ENCODE measurements at places on chromosomes 3 and 15. TPM values are rescaled to one million over a fixed set of nuclear protein-coding genes. Genes with fewer than 3 reads are reported as not detected.

Gene CYP1A1
- 3.4 TPM for total RNA-seq

Gene CD200
- not detected for total RNA-seq

Gene HTR3E
- not detected for total RNA-seq

Gene THAP10
- total RNA-seq, result 13.7 TPM

Gene EPHB1
- total RNA-seq, result 0.73 TPM

Gene TMEM212
- total RNA-seq, result not detected

Gene C3orf20
- 0.28 TPM for total RNA-seq

Gene MYLK
- 10.7 TPM for total RNA-seq

Gene AHSG
- 0.24 TPM for total RNA-seq

Gene KNL1
- 19.0 TPM for total RNA-seq

Gene CKMT1B
- total RNA-seq, result 5.4 TPM

Gene CRABP1
- total RNA-seq, result 0.51 TPM

Gene IQCF5
- total RNA-seq, result not detected

Gene UMPS
- total RNA-seq, result 73.0 TPM

Gene RTP3
- not detected for total RNA-seq

Gene ASB14
- total RNA-seq, result 0.40 TPM

Gene RAB6B
- 4.7 TPM for total RNA-seq

Gene ST8SIA2
- not detected for total RNA-seq

Gene ZBTB20
- 28.3 TPM for total RNA-seq

Gene SNRPA1
- 140 TPM for total RNA-seq

Gene RHOA
- total RNA-seq, result 313 TPM

Gene NANOGP8
- total RNA-seq, result not detected

Gene ADGRG7
- 1.4 TPM for total RNA-seq

Gene GOLGA8M
- total RNA-seq, result not detected

Gene TRPM1
- not detected for total RNA-seq

Gene DUOXA2
- not detected for total RNA-seq

Gene TRMT10C
- 29.7 TPM for total RNA-seq

Gene DPPA4
- total RNA-seq, result not detected

Gene MESP2
- total RNA-seq, result not detected

Gene CORO2B
- total RNA-seq, result 0.14 TPM

Gene IGSF10
- 0.24 TPM for total RNA-seq

Gene ZNF717
- 15.6 TPM for total RNA-seq

Gene UTS2B
- total RNA-seq, result 1.5 TPM

Gene ABI3BP
- total RNA-seq, result 5.2 TPM

Gene CSK
- total RNA-seq, result 85.1 TPM

Gene ADCY5
- total RNA-seq, result 2.5 TPM

Gene RBP2
- not detected for total RNA-seq

Data from Calu3 (cell line).